ENCODE measurements at places on chromosomes 7 and 10.

DNA sequence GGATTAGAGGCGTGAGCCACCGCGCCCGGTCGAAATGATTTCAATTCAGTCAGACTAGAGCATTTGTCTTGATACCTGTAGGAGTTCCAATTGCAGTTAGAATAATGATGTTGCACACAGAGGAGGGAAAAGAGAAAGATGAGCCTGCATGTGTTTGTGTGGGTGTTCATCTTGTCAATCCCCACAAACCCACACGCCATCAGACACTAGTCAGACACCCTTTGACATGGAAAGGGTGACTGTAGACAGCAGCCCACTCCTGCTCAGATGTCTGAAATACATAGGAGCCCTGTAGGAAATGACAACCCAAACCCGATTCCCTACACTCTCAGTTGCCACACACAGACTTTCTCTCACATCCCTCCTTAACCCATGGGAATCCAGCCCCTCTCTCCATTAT is 92.0 kb downstream of the ABLIM1 start:
- no peak for DNase-seq
- H3K4me1 ChIP-seq, result no peaks in the 10 kb centered on the region
- no peaks in the 10 kb centered on the region for H3K36me3 ChIP-seq
- no peak overlapping the region for H3K27ac ChIP-seq
- no peak overlapping the region for H3K4me3 ChIP-seq

- H3K4me1 ChIP-seq, result peaks cover 21% of the 10 kb centered on the region
- DNase-seq, result no peak
- H3K27ac ChIP-seq, result no peak overlapping the region
- peaks cover 25% of the 10 kb centered on the region for H3K36me3 ChIP-seq
- H3K27me3 ChIP-seq, result peaks cover 60% of the 10 kb centered on the region
Measured at GRCh38 chr7:143884241-143884968, 17.6 kb downstream of the TCAF1 start.

GRCh38 chr7:28201131-28201530 is 20.5 kb upstream of the JAZF1 start:
- DNase-seq, result no peak
- H3K4me1 ChIP-seq, result no peaks in the 10 kb centered on the region
- no peaks in the 10 kb centered on the region for H3K36me3 ChIP-seq
- H3K4me3 ChIP-seq, result no peak overlapping the region

GRCh38 chr7:38142736-38143135 is 35.3 kb upstream of the STARD3NL start:
- no peaks in the 10 kb centered on the region for H3K36me3 ChIP-seq
- H3K27ac ChIP-seq, result no peak overlapping the region
- no peaks in the 10 kb centered on the region for H3K4me1 ChIP-seq
- DNase-seq, result no peak
- no peaks in the 10 kb centered on the region for H3K27me3 ChIP-seq

- no peaks in the 10 kb centered on the region for H3K36me3 ChIP-seq
- DNase-seq, result no peak
- no peak overlapping the region for H3K27ac ChIP-seq
- no peaks in the 10 kb centered on the region for H3K4me1 ChIP-seq
- peaks cover 25% of the 10 kb centered on the region for H3K27me3 ChIP-seq
Measured at GRCh38 chr10:111179514-111179913, 102.7 kb downstream of the ADRA2A start.

- H3K27ac ChIP-seq, result no peak overlapping the region
- H3K36me3 ChIP-seq, result peaks cover 9% of the 10 kb centered on the region
- peaks cover 12% of the 10 kb centered on the region for H3K27me3 ChIP-seq
- no peaks in the 10 kb centered on the region for H3K4me1 ChIP-seq
- no peak overlapping the region for H3K4me3 ChIP-seq
- no peak for DNase-seq
Measured at GRCh38 chr7:1704811-1705738, 35.0 kb downstream of the ELFN1 start.

GRCh38 chr7:143287935-143288826 is at the start of gene CASP2:
TSS of gene CASP2 (plus strand) at chr7:143288351. CDS start at chr7:143288456, 105 bp downstream.
- no peaks in the 10 kb centered on the region for H3K27me3 ChIP-seq
- H3K4me1 ChIP-seq, result peaks cover 32% of the 10 kb centered on the region
- H3K4me3 ChIP-seq, result peak within 1 kb of the TSS; percentile 92
- peak; percentile 98 for DNase-seq
- H3K36me3 ChIP-seq, result peaks cover 31% of the 10 kb centered on the region

DNA sequence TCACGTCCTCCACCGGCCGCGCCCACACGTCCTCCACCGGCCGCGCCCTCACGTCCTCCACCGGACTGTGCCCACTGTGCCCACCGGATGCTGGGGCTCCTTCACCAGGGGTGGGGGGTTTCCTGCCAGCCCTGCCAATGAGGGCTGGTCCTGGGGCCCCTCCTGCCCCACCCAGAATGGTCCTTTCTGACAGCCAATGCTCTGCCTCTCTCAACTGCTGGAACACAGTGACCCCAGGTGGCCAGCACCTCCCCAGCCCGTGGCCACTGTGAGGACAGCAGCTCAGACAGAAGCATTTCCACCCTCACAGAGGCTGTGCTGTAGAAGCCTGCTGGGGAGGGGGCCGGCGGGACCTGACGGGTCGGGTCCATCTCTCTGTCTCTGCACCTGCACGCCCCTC is 90.1 kb upstream of the DNAAF5 start:
- peaks cover 14% of the 10 kb centered on the region for H3K4me1 ChIP-seq
- DNase-seq, result peak; percentile 41
- no peak overlapping the region for H3K27ac ChIP-seq
- no peak overlapping the region for H3K4me3 ChIP-seq
- no peaks in the 10 kb centered on the region for H3K36me3 ChIP-seq
